Fibroblast of villous mesenchyme (primary cell): ENCODE measurements at places on chromosomes 12 and 14. TPM values are rescaled to one million over a fixed set of nuclear protein-coding genes. Genes with fewer than 3 reads are reported as not detected.

The DACT1 gene
- 6.9 and 35.8 TPM in 2 replicates for total RNA-seq

- DNase-seq = no peak
Observed at GRCh38 chr12:30823156-30823699, 68.5 kb upstream of the CAPRIN2 start.

DNA sequence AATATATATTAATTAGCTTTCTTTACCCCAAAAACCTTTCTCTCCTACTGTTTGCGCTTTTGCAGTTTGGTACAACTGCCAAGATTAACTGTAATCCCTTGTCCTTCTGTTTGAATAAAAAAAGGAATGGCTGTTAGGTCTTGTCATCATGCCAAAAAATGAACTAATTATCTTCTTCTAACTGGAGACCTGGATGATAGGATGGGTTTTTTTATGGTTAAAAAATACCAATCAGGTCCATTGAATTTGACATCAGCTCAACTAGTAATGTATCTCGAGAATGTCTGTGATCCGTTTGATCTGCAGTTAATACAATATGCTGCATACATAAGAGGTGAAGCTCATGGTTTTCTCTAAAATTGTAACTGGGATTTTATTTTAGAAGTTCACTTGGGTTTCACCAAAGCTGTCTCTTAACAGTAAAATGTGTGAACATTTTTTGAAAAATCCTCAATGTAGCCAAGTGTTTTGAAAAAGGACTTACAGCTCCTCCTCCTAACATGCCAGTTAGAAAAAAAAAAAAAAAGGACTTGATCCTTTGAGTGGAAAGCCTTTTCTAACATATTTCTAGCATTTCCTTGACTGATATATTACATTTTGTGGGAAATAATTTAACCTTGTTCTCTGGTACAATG lies 96.8 kb downstream of the SRGAP1 start:
- DNase-seq = no peak

The ENDOU gene
- not detected in 2 replicates for total RNA-seq

DNA sequence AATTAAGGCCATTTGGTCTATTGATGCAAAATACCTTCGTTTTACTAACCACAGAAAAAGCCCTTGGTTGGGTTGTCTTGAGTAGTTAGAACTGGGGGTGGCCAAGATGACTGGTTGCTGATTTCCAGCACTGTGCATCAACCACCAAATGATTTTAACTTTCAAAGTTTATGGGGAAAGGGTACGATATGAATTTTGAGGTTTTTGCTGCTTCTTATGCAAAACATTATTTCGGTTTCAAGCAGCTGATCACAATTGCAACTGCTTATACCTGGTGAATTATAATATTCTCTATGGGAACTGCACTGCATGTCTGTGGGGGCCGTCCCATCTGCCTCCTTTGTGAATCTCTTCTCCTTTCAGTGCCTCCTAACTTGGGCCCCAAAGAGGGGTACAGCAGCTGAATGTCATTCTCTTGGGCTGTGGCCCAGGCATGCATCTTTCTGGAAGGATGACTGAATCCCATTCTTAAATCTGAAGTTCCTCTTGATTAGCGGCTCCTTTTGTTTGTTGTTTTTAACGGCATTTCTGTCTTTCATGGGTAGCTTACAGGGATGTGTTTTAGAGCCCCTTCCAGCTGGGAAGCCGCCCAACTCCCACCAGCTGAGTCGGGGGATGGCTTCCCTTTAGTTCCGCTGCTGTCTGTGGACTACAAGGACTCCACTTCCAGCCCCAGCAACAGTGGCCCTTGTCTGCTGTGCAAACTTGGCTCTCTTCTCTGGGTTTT lies 479.8 kb downstream of the ZFP36L1 start:
- no peak for DNase-seq

DNA sequence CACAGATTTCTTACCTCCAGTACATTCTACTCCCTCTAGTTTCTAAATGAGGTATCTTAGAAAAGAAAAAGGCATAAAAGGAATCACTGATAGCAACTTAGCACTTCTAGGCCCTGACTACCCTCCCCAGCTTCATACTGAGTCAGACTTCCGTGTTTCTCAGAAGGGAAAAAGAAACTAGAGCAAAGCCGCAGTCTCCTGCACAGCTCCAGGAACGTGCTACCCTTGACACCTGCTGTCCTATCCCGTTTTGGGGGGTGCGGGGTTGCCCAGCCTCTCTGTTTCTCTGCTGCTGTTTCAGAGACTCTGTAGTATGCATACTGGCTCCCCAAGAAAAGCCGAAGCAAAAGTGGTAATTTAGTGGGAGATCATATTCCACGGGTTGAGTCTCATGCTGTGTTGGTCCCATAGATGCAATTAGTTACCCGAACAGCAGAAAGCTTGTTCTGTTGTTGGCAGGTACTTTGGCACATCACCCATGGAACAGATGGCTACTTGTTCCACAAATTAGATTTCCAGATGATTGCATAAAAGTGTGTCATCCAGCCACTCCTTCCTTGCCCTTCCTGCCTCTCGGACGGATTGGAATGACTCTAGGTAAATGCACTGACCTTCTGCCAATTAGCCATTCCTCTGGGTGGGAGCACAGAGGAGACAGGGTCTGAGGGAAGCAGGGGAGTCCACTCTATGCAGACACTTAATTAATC lies 438.1 kb downstream of the FUT8 start:
- no peak for DNase-seq

The OTX2 gene
- total RNA-seq = not detected in 2 replicates

DNA sequence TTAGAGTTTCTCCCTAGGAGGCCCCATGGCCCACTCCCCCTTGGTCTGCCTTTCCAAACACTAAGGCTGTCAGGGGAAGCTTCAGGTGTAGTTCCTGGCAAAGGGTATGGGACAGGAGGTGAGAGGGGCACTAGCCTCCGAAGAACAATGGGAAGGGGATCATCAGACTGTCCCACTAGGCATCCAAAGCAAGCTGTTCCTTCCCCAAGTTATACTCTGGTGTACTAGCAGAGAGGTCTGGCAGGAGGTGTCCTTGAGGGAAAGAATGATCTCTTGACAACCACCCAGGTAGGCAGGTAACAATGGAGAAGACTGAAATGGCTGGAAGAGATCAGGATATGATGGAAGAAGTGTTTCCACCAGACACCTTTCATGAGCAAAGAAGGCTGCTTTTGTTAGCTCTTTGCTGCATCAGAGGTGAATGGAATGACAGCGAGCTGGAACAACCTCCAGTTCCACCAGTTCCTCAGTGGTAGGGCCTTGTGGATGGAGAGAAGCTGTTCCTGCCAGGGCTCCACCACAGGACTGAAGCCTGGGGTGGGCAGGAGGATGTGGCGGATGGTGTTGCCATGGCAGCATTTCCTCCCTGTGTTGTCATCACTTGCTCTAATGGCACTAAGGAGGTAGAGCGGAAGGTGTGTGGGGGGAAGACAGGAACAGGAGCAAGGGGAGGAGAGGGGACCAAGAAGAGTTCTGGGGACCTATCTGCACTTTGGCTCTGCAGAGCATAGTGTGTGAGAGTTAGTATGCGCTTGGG lies 2.3 kb upstream of the AGAP2 start:
- DNase-seq = no peak

GRCh38 chr12:56193025-56193578 lies 3.8 kb upstream of the SMARCC2 start:
- DNase-seq = peak; percentile 90

DNA sequence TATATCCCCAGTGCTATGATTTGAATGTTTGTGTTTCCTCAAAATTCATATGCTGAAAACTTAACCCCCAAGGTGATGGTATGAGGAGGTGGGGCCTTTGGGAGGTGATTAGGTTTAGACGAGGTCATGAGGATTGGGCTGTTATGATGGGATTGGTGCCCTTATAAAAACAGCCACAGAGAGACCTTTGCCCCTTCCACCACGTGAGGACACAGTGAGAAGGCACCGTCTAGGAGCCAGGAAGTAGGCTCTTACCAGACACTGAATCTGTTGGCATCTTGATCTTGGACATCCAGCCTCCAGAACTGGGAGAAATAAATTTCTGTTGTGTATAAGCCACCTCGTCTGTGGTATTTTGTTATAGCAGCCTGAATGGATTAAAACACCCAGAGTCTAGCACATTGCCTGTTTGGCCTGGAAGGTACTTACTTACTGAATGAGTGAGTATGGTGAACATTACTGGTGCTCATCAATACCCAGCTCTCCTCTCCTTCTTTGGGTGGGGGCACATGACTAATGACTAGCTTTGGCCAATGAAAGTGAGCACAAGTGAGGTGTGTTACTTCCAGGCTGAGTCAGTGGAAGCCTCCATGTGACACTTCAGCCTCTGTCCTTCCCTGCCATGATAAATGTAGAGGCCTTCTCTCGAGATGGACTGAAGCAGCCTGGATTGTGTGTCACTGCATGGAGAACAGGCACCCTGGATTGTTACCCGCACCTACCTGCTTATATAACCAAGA lies 72.4 kb upstream of the CHST11 start:
- no peak for DNase-seq

GRCh38 chr12:18837025-18837424 lies 99.1 kb downstream of the CAPZA3 start:
- DNase-seq = peak; percentile 87

GRCh38 chr14:64865109-64865508 lies 14.6 kb downstream of the SPTB start:
- no peak for DNase-seq

The SMAGP gene
- 5.2 and 8.4 TPM in 2 replicates for total RNA-seq

DNA sequence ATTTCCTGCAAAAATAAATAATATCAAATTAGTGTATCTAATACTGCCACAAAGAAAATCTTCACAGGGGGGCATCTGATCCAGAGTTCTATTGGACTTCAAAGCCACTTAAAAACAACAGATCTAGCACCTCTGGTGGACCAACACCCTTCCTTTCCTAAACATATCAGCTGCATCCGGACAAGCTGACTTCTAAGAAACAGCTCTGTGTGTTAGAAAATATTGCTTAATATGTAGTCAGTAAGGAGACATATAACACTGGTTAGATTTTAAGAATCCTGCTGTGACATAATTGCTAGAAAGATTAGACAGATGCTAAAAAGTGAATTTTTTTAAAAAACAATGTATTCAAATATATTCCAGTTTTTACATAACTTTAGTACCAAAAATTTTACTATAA lies 61.1 kb upstream of the PTPRB start:
- DNase-seq = no peak

The ATP2A2 gene
- total RNA-seq = 221 and 247 TPM in 2 replicates

- DNase-seq = no peak
Observed at GRCh38 chr12:57250956-57251355, at the start of gene STAC3. STAC3 (minus strand) TSS chr12:57251187; CDS start chr12:57249636, 1,551 bp downstream.

The FAM186B gene
- total RNA-seq = under 0.01 TPM in 2 replicates

DNA sequence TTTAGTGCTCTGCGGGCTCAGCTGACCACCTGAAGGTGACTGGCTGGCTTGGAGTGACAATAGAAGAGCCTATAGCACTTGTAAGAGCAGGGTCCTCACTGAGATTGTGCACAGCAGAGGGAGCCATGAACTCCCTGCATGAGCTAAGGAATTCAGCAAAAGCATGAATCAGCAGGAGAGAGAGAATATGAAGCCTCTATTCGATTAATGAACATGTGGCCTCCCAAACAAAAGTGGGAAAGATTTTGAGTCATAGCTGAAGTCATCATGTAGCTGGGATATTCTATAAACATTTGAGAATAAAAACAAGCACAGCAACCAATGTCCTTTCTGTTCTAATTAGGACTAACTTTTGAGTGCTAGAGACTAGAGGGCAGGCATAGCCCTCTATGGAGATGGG lies 626.6 kb downstream of the DIO2 start:
- DNase-seq = peak; percentile 77

GRCh38 chr12:58914457-58914856 lies 5.8 kb downstream of the LRIG3 start:
- no peak for DNase-seq

The DEPDC4 gene
- total RNA-seq = 0.64 and 1.7 TPM in 2 replicates

- no peak for DNase-seq
Observed at GRCh38 chr12:114704096-114704495, 20.1 kb upstream of the TBX3 start.

- no peak for DNase-seq
Observed at GRCh38 chr14:95679148-95679815, 6.9 kb upstream of the TCL1B start.

The RIMBP2 gene
- total RNA-seq = not detected in 2 replicates

- DNase-seq = no peak
Observed at GRCh38 chr12:24244231-24244630, 294.8 kb upstream of the SOX5 start.

The EXOC5 gene
- total RNA-seq = 65.4 and 107 TPM in 2 replicates

GRCh38 chr14:92754966-92755365 lies 6.5 kb upstream of the LGMN start:
- DNase-seq = no peak

- no peak for DNase-seq
Observed at GRCh38 chr14:55028476-55028875, 1.4 kb downstream of the SOCS4 start.

GRCh38 chr12:121228919-121229665 lies 19.2 kb downstream of the P2RX4 start:
- no peak for DNase-seq

DNA sequence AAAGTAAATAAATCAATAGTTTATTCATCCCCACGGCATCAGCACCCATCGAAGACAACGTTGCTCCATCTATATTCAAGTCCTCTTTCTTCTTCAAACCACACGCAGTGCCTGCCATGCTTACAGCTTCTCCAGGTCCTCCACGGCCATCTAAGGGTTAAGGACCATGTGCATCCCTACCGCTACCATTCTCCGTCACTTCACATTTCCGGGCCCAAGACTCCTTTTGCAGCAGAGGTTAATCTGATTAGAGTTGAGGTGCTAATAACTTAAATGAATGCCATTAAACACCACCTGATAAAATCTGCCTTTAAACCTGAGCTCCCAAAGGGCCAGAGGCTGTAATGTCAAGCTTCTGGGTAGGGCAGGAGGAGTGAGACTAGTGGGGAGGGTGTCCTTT lies 79.7 kb upstream of the CCND2 start:
- no peak for DNase-seq

DNA sequence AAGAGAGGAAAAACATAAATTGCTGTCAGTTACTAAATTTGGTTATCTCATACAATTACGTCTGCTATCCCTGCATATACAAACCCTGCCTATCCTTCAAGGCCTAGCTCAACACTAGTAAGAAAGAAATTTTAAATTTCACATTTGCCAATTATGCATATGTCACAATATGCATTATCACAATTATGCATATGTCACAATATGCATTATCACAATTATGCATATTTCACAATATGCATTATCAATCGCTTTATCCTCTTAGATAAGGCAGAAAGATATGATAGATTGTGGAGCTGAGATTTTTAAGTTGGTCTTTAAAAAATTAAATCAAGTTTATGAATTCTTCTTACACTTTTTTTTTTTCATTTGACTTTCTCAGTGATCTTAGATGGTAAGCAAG lies 195.0 kb upstream of the ABCD2 start:
- DNase-seq = no peak

DNA sequence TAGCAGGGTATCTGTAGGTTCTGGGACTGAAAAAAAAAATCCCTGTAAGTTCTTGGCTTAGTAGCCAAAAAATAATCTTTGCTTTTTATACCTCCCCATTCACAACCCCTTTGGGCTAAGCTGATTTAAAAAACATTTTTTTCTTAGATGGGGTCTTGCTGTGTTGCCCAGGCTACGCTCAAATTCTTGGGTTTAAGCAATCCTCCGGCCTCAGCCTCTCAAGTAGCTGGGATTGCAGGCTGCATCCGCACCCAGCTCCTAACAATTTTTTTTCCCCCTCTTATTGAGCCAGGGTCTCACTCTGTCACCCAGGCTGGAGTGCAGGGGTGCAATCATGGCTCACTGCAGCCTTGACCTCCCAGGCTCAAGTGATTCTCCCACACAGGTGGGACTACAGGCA lies 9.1 kb upstream of the ISM2 start:
- DNase-seq = no peak

GRCh38 chr12:6788972-6789924 lies at the start of gene CD4:
CD4 (plus strand) TSS chr12:6789528; CDS start chr12:6800139, 10,611 bp downstream.
- DNase-seq = no peak

GRCh38 chr14:41615011-41615595 lies 8.4 kb downstream of the LRFN5 start:
- no peak for DNase-seq

The KRT7 gene
- 20.6 and 36.7 TPM in 2 replicates for total RNA-seq

The CEP170B gene
- total RNA-seq = 19.4 and 22.5 TPM in 2 replicates

The RILPL2 gene
- 3.5 and 5.6 TPM in 2 replicates for total RNA-seq
